GM23248 (cell line): ENCODE measurements at places on chromosomes 1 and 21. TPM values are rescaled to one million over a fixed set of nuclear protein-coding genes. Genes with fewer than 3 reads are reported as not detected.
A peak's percentile ranks its signal among the peaks of the same experiment; 100 is the strongest.

- H3K27ac ChIP-seq, result peak overlapping the region; percentile 27; the same call in 1 of the 2 replicates
- peak overlapping the region; percentile 65 for H3K4me3 ChIP-seq
- H3K36me3 ChIP-seq, result 0 out of 2 replicates have a peak, but pooled peaks cover 4% of the 10 kb centered on the region
- peaks cover 15% of the 10 kb centered on the region for H3K4me1 ChIP-seq
- DNase-seq, result peak; percentile 53
Observed at GRCh38 chr1:154352581-154353459, 27.5 kb downstream of the ATP8B2 start.

GRCh38 chr1:165857046-165857801 lies 29.8 kb downstream of the UCK2 start:
- H3K4me3 ChIP-seq, result no peak overlapping the region
- peak; percentile 77 for DNase-seq
- no peaks in the 10 kb centered on the region for H3K36me3 ChIP-seq
- H3K27me3 ChIP-seq, result no peaks in the 10 kb centered on the region
- peaks cover 62% of the 10 kb centered on the region for H3K4me1 ChIP-seq

DNA sequence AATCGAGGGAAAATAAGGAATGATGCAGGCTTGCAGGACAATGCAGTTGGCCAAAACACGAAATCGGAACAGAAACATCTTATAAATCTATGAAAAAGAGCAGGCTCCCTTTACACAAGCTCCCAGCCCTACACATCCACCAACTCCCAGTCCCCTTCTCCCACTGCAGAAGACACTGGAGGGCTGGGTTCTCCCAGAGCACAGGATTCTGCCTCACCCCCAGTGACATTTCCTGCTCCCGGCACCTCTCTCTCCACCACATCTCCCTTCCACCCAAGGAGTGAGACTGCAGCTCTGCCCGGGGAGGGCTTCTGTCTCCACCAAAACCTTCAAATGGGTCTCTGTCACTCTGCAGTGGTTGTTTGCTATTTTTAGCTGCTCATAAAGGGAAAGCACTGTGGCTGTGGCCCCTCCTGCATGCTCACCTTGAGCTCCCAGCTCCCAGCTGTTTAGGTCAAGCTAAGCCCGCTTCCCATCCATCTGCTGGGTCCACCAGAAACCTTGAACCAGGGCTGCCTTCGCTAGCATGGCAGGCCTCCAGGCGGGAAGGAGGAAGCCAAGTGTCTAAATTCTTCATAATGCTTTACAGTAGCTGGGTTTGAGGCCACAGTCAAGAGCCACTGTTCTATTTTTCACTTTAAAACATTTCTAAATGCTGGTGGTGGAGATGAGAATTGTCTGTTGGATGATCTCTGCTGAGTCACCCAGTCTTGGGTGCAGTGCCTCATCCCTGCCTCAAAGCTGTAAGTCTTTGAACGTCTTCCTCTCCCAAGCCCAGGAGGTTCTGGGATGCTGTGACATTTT lies 3.3 kb upstream of the C2CD2 start:
- H3K36me3 ChIP-seq, result no peaks in the 10 kb centered on the region
- H3K4me1 ChIP-seq, result peaks cover 31% of the 10 kb centered on the region
- DNase-seq, result peak; percentile 90
- H3K27me3 ChIP-seq, result no peaks in the 10 kb centered on the region

- no peaks in the 10 kb centered on the region for H3K36me3 ChIP-seq
- no peaks in the 10 kb centered on the region for H3K4me1 ChIP-seq
- no peak overlapping the region for H3K27ac ChIP-seq
Observed at GRCh38 chr1:236154671-236155398, 12.5 kb downstream of the GPR137B start.

DNA sequence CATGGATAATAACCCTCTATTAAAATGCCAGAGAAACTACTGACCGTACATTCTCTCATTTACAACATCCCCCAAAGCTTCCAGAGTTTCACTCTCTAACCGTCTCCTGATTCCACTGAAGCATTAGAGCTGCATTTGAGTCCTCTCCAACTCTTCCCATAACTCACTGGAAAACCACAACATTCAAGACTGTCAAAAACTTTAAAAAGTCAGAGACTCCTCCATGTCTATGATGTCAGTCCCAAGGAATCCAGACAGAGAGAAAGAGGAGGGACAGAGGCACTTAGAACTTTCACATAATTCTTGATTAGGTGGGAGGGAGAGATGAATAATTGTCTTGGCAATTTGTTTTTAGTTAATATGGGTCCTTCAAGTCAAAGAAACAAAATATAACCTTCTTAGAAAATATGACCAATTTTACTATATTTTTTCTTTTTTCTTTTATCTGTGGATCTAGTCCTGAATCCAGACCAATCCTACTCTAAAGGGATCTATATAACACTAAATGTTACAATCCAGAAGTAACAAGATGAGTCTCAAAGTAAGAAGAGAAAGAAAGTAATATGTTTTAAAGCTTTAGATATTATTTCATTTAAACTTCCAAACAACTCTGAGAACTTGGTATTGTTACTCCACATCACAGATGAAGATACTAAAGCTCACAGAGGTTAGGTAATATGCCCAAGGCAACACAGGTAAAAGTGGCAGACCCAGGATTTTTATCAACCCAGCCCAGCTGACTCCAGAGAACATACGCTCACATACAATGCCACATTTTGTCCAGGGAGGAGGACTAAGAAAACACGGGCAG lies 23.8 kb downstream of the OTUD7B start:
- no peaks in the 10 kb centered on the region for H3K27me3 ChIP-seq
- peak overlapping the region; percentile 64 for H3K4me3 ChIP-seq
- H3K27ac ChIP-seq, result peak overlapping the region; percentile 68
- no peaks in the 10 kb centered on the region for H3K36me3 ChIP-seq
- DNase-seq, result peak; percentile 87

- peak overlapping the region; percentile 9; the same call in 1 of the 2 replicates for H3K27ac ChIP-seq
- DNase-seq, result peak; percentile 61
- H3K4me1 ChIP-seq, result peaks cover 41% of the 10 kb centered on the region
- H3K27me3 ChIP-seq, result no peaks in the 10 kb centered on the region
Observed at GRCh38 chr1:176789571-176790090, 326.7 kb downstream of the PAPPA2 start.

DNA sequence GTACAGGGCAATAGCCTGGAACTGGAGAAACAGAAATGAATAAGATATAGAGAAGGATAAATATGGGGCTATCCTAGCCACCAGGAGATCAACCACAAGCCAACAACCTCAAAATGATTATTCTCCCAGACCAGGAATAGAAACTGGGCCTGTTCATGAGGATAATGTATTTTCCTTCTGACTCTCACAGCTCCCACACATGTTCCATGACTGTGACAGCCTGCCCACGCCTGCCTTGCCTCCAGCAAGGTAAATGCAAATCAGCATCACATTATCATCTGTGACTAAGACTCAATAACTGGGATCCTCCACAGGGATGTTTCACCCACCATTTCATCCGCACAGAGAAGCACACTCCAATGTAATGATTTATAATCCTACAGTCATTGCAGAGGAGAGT lies 3.3 kb downstream of the ENSA start:
- peaks cover 14% of the 10 kb centered on the region for H3K4me1 ChIP-seq
- no peak for DNase-seq
- H3K27me3 ChIP-seq, result no peaks in the 10 kb centered on the region

KCNK2 gene
- total RNA-seq, result 133 and 145 TPM in 2 replicates

DNA sequence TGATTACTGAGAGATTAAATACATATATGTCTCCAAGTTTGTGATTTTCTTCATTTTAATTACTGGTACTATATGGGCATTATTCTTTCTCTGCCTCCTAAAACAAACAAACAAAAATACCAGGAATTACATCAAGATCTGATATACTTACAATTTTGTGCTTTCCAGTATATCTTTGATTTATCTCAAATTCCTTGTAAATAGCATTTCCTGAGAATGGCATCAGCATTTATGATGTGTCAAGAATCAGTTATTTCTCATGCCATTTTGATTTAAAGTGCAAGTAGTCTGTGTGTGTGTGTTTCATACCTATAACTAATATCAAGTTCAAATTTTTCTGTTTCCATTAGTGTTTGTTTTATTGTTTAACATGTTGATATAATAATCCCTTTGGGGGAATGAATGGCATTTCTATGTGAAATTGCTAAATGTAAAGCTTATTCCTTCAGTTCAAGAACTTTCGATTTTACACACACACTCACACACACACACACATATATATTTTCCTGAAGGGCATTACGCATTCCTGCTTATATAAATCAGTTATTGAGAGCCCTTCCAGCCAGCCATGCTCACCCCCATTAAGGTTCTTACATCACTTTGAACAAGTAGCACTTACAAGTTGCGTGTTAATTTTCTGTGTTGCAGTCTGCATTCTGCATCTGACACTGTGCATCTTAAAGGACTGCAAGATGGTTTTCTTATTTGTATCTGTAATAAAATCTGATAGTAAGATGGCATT lies 102.7 kb downstream of the NEK7 start:
- peak overlapping the region; percentile 85 for H3K27ac ChIP-seq
- H3K4me3 ChIP-seq, result peak overlapping the region; percentile 60
- peaks cover 96% of the 10 kb centered on the region for H3K4me1 ChIP-seq
- H3K27me3 ChIP-seq, result no peaks in the 10 kb centered on the region

OR2T35 gene
- total RNA-seq, result not detected in 2 replicates

DNA sequence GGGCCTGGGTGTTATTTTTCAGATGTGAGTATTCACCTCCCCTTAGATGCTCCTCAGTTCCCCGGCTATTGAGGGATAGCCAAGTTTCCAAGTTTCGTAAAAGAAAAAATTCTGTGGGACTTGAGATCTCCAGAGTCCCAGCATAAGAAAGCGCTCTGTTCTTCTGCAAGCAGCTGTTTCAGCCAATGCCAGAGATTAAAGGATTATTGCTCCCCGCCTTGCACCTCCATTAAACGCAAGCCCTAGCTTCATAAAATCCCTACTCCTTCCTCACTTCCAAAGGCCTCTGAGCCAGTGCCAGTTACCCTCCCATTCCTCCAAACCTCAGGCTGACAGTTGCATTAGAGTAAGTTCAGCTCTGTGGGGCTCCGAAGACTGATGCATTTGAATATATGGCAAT lies 56.4 kb downstream of the CHIA start:
- H3K27ac ChIP-seq, result no peak overlapping the region
- H3K4me3 ChIP-seq, result peak overlapping the region; percentile 88; the same call in 1 of the 2 replicates
- H3K36me3 ChIP-seq, result no peaks in the 10 kb centered on the region
- H3K4me1 ChIP-seq, result no peaks in the 10 kb centered on the region
- DNase-seq, result no peak

DNA sequence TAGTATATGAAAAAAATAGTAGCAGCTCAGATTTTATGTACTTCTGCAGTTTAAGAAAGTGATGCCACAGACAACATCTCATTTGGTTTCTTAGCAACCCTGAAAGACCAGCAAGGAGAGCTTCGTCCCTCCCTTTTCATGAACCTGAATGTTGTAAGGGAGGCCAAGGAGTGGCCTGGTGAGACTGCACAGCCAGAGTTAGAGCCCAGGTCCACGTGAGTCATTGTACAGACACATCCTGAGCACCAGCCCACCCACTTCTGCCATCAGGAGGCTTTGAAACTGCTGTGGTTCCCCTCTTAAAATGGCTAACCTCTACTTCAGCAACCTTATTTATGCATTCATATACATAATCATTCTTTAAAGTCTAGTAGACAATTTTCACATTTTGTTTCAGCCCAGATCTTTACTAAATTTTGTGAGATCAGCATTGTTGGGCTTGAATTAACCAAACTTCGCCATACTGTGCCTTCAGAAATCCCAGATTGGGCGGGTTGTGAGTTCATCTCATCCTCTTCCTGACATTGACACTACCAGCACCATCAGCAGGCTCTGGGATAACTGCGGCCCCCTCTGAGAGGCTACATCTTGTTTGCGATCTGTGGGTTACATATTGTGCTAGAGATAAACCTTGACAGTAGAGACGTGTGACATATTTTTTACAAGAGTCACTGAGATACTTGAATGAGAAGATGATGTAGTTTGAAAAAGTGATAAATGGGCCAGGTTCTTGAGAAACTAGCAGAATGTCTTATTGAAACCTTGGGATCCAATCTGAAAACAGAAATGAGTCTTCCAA lies 106.7 kb downstream of the CAMTA1 start:
- 0 out of 2 replicates have a peak, but pooled peaks cover 7% of the 10 kb centered on the region for H3K4me1 ChIP-seq
- no peak overlapping the region for H3K27ac ChIP-seq
- no peaks in the 10 kb centered on the region for H3K36me3 ChIP-seq
- H3K27me3 ChIP-seq, result no peaks in the 10 kb centered on the region

GRCh38 chr1:84339503-84339902 lies 38.0 kb downstream of the SAMD13 start:
- peaks cover 16% of the 10 kb centered on the region for H3K4me1 ChIP-seq
- peak; percentile 67 for DNase-seq
- H3K27me3 ChIP-seq, result no peaks in the 10 kb centered on the region

GNB1 gene
- 87.6 and 97.7 TPM in 2 replicates for total RNA-seq

DNA sequence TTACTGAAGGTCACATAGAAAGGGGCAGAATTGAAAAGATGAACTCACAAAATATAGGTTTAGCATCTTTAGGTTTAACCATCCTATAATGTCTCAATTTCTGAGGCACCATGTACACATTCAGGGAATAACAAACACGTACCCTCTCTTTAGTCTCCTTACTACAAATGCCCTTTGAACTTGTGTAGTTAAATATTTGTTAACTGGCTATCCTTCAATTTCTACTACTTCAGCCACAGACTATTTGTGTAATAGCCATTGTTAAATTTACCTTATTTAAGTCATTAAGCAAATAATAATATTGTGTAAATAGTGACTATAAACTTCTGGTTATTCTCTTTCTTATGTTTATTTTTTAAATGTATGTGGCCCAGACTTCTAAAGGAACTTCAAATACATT lies 600.5 kb downstream of the KCNT2 start:
- DNase-seq, result no peak
- H3K27ac ChIP-seq, result no peak overlapping the region
- H3K27me3 ChIP-seq, result no peaks in the 10 kb centered on the region
- no peak overlapping the region for H3K4me3 ChIP-seq
- H3K4me1 ChIP-seq, result no peaks in the 10 kb centered on the region
- no peaks in the 10 kb centered on the region for H3K36me3 ChIP-seq

LRRC53 gene
- total RNA-seq, result not detected in 2 replicates

- H3K27me3 ChIP-seq, result no peaks in the 10 kb centered on the region
- H3K4me1 ChIP-seq, result peaks cover 46% of the 10 kb centered on the region
- peak overlapping the region; percentile 100 for H3K27ac ChIP-seq
- H3K4me3 ChIP-seq, result peak overlapping the region; percentile 63
- no peaks in the 10 kb centered on the region for H3K36me3 ChIP-seq
Observed at GRCh38 chr1:156502894-156503697, 2.5 kb upstream of the MEF2D start.

FMO2 gene
- total RNA-seq, result not detected in 2 replicates

DNA sequence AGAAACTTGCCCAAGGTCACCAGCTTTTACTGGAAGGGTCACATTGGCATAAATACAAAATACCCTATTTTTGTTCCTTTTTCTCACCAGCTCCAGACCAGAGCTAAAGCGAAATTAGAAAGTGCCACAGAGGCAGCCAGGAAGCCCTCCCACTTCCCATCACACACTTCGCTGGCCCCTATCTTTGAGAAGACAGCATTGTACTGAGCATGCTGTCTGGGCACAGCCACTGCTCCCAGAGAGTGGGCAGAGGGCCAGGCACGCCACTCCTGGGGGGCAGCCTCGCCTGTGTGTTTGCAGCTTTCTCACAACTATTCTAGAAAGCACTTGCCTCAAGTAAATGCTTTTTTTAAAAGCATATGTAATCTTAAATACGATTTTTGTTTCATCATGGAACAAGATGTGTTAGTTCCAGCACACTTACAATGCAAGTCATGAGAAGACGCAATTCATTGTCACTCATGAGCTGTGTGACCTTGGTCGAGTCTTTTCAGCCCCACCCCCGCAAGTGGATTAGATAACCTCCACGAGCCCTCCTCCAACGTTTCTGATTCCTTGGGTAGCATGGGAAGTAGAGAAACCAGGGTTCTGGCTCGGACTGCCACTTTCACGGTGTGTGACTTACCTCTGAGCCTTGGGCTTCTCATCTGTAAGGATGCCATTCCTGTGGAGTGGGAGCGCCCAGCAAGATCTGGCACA lies 25.7 kb upstream of the EPHA8 start:
- H3K4me1 ChIP-seq, result no peaks in the 10 kb centered on the region
- H3K27ac ChIP-seq, result no peak overlapping the region
- no peaks in the 10 kb centered on the region for H3K27me3 ChIP-seq
- no peaks in the 10 kb centered on the region for H3K36me3 ChIP-seq
